ENCODE measurements at places on chromosomes 16 and 17.

- DNase-seq, result no peak
Observed at GRCh38 chr17:3544365-3544764, 13.2 kb downstream of the TRPV3 start.

- DNase-seq, result no peak
Observed at GRCh38 chr16:1978476-1979120, 2.7 kb downstream of the NOXO1 start.

DNA sequence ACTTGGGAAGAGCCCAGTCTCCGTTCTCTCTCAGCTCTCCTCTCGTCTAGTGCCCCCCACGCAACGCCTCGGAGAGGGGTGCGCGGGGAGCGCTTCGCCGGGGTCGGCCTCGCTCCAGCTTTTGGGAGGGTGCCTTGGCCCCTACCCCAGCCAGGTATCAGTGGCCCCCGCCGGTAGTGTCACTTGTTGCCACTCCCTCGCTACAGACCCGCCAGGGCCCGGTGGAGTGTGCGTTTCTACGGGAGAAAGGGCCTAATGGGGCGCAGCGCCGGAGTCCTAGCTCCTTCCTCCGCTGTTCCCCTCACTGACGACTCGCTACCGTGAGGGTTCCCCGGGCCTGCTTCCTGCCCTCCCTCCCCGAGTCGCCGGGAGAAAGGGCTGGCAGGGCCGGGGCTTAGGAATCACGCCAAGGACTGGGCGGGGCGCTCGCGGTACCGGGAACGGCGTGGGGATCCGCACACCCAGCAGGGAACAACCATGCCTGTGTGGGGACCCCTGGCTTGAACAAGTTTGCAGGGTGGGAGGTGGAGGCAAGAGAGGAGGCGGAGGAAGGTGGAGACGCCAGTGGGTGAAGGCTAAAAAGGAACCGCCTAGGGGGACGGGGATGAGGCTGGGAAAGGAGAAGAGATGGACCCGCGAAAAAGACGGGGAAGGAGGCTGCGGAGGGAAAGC is 997 bp upstream of the CDH11 start:
- no peak for DNase-seq

DNA sequence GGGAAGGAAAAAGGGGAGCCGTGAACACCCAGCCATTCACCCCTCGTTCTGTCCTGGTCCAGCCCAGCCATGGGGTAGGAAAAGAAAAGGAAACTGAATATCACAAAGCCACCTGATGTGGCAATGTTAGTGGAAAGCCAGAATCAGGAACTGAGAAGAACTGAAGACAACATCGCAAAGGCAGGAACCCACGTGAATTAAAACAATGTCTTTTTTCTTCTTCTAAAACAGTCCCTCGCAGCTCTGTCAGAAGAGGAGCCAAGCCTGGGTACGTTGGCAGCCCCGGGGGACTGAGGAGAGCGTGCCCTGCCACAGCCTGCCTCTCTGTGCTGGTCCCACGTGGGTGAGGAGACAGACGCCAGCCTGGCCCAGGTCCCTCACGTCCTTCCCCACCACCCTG is 55.0 kb downstream of the ZNF423 start:
- no peak for DNase-seq

GRCh38 chr16:84787263-84787622 is 32.5 kb upstream of the CRISPLD2 start:
- DNase-seq, result no peak

- DNase-seq, result no peak
Observed at GRCh38 chr17:77324227-77324626, 183.5 kb downstream of the SEC14L1 start.

- no peak for DNase-seq
Observed at GRCh38 chr17:48497103-48497502, 33.7 kb downstream of the HOXB1 start.

- DNase-seq, result no peak
Observed at GRCh38 chr17:31490019-31490650, 98.7 kb downstream of the RAB11FIP4 start.

- DNase-seq, result no peak
Observed at GRCh38 chr16:83917152-83918120, 18.5 kb downstream of the MLYCD start.

GRCh38 chr17:7133424-7133823 is 18.8 kb upstream of the ASGR2 start:
- no peak for DNase-seq

DNA sequence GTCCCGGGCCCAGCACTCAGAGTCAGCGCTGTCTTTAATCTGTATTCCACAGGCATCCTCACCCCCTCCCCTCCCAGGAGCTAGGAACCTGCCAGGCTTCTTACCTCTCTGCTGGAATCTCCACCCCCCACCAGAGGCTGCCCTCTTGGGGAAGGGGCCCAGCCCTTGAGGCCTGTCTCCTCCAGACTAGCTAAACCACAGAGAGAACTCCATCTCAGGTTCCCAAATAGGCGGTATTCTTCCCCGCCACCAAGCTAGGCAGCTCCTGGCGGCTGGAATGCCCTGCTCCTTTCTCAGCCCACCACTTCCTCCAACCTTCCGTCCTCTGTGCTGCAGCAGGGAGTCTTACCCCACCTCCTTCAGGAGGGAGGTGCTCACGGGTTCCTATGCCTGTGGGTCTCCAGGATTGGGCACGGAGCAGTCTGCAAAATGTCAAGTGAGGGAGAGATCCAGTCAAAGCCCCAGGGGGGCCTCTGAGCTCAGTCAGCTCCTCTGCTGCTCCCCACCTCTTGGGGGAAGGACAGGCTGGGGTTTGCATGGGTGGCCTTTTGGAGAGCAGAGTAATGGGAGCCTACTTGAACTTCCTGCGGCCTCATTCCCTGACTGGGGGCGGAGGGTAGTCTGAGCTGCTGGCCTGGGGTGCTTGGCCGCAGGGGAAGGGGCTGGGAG is 55.7 kb downstream of the SREBF1 start:
- DNase-seq, result peak; percentile 28

- DNase-seq, result no peak
Observed at GRCh38 chr16:87371261-87371866, 12.2 kb downstream of the FBXO31 start.

DNA sequence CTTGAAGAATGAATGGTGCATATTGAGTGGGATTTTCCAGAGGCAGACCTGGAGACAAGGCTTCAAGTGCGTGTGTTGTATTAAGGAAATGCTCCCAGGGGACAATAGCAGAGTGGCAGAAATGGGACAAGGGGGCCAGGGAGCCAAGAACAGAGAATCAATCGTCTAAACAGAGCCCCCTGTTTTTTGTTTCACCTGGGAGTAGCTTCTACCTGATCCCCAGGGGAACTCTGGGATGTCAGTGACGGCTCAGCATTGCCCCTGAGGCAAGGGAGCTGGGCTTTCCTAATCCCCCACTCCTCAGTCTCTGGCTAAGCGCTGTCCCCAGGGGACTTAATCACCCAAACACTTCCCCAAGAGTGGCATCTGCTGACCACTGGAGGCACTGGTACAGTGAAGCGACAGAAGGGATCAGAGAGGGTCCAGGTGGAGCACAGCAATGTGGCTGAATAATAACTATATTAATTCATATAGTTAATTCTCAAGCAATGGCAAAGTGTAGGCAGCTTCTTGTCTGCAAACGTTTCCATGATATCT is 35.7 kb upstream of the C16orf78 start:
- no peak for DNase-seq

- DNase-seq, result no peak
Observed at GRCh38 chr16:75070012-75070841, 46.4 kb downstream of the LDHD start.

GRCh38 chr16:84138824-84139627 is 6.0 kb downstream of the HSDL1 start:
- no peak for DNase-seq

- DNase-seq, result no peak
Observed at GRCh38 chr16:57993897-57994296, 6.6 kb downstream of the ZNF319 start.

GRCh38 chr16:87345726-87346424 is 28.7 kb upstream of the C16orf95 start:
- DNase-seq, result no peak

GRCh38 chr17:19644493-19645210 is 3.9 kb upstream of the ALDH3A2 start:
- no peak for DNase-seq

- no peak for DNase-seq
Observed at GRCh38 chr16:81597079-81597658, 152.6 kb downstream of the CMIP start.

- no peak for DNase-seq
Observed at GRCh38 chr17:41614098-41614497, 1.5 kb upstream of the KRT16 start.

DNA sequence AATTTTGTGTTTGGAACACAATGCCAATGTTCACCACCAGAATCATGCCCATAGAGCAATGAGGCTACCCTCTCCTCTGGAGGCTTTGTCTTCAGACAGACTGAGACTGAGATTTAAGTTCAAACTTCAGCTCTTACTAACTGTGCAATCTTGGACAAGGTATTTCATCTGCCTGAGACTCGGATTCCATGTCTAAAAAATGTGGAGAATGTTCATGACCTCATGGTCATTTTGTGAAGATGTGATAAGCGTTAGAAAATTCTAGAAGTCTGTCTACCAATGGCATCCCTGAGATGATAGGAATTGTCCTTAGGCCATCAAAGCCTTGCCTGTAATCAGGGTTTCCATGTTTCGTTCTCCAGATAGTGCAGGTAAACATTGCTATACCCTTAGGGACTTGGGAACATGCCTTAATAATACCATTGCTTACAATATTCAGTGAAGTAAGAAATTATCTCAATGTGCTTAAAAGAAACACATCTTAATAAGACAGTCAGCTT is 388.2 kb upstream of the MAF start:
- DNase-seq, result peak; percentile 27
